ENCODE measurements at places on chromosomes 12 and 14. TPM values are rescaled to one million over a fixed set of nuclear protein-coding genes. Genes with fewer than 3 reads are reported as not detected.

Gene ACVR1B
- 12.4 TPM for total RNA-seq

Gene OAS2
- 2.3 TPM for total RNA-seq

DNA sequence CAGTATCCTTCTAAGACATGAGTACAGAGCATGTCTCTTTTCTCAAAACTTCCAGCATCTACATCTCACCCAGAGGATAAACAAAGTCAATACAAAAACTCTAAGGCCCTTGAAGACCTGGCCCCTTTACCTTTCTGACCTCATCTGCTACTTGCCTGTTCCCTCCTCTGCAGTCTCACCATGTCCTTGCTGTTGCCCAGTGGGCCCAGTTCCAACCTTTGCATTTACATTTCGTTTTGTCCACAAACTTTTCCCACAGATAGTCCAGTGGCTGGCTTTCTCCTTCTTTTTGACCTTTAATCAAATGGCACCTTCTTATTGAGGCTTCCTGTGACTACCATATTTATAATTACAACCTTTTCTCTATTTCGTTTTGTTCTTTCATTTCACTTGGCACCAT is 1.6 kb downstream of the IRAK4 start:
- DNase-seq, result no peak

GRCh38 chr12:509500-509899 is 49.8 kb downstream of the B4GALNT3 start:
- DNase-seq, result peak; percentile 44

DNA sequence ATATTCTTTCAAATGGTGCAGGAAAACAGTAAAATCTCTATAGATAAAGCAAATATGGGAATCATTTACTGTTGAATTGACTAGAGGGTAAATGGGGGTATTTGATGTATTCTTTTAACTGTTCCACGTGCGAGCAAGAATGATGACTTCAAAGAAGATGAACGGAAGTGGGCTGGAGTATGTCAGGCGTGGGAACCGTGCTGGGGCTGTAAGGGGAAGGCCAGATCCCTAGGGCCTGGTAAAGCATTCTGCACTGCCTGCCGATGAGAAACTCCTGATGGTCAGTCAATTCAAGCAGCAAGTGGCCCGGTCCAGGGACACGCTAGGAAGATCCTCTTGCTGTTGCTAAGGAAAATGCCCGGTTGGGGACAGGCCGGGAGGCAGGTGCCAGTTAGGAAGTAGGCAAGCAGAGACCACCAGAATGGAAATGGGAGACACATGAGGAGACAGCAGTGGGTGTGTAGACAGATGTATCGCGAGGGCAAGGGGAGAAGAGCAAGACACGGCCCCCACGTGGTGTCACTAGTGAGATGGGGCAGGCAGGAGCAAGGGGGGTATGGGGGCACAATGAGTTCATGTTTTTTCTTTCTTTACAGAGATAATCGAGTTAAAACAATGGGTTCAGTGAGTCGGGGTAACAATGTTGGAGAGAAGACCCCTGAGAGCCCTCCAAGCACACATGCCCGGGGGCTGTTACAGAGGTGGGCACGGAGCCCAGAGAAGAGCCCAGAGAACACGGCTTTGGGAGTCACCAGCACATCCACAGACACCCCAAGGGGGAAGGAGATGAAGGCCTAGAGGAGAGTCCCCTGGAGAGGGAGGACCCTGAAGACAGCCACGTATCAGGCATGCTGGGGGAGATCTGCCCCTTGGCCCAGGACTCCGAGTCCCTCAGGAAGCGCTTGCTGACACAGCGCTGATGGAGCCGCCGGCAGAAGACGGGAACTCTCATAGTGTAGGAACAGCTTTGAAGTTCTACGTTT is 37.2 kb downstream of the FBXO21 start:
- no peak for DNase-seq

DNA sequence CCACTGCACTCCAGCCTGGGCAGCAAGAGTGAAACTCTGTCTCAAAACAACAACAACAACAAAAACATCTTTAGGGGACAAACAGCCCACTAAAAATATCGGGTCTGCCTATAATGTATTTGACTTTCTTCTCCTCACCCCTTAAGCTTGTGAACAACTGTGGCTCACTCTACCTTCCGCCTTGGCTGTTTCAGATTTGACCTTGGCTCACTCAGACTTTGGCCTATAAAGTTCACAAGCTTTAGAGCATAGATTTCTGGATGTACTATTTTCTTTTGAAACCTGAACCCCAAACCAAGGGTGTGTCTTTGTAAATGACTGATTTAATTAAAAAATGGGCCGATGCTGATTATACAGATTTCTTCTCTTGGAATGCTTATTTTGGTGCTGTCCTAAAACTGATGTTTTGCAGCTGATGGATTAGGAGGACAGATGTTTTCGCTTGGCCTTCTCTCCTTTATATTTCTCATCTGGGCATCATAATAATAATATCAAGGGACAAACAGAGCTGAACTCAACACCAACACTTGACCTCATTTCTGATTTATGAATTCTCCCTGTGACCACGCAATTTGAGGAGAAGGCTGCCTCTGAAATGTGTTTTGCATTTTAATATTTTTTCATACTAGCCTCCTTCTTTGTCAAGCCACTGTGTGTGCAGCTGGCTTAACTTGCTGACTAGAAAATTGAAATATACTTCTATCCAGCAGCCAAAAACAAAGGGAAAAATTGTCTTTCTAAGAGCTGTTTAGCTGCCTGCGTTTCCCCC is 40.2 kb upstream of the RASSF3 start:
- no peak for DNase-seq

GRCh38 chr12:67989184-67989920 is at the start of gene IFNG-AS1:
TSS of gene IFNG-AS1 (plus strand) at chr12:67989447.
- DNase-seq, result no peak

Measured in fibroblast of lung (primary cell).